Caki2 (cell line): ENCODE measurements at places on chromosomes 2 and 18. TPM values are rescaled to one million over a fixed set of nuclear protein-coding genes. Genes with fewer than 3 reads are reported as not detected.

GRCh38 chr2:231364961-231365810 lies 30.3 kb upstream of the B3GNT7 start:
- peak; percentile 78 for DNase-seq

DNA sequence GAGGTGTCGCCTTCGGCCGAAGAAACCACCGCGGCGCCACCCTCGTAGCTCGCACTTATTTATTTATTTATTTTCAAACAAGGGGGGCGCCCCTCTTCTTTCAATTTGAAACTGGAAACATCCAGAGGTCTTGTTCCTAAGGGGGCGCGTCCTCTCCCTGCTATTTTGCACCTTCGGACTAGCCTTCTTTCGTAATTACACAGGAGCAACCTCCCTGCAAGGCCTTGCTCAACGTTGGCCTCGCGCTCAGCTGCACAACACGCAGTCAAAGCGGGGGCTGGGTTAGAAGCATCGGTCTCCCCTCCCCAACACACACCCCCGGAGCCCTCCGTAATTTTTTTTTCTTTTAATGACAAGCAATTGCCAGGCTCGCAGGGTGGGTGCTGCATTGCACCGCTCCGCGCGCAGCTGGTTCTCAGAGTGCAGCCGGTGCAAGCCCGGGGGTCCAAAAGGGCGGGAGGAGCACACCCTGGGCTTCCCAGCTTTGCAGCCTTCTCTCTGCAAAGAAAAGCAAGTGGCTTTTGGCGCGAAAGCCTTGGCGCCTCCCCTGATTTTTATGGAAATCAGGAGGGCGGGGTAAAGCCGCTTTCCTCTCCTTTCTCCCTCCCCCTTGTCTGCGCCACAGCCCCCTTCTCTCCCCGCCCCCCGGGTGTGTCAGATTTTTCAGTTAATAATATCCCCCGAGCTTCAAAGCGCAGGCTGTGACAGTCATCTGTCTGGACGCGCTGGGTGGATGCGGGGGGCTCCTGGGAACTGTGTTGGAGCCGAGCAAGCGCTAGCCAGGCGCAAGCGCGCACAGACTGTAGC lies at the start of gene MYCN:
Gene MYCN, plus strand, starts transcription at position 697 of the 807 bp plus-strand sequence. CDS start 1,515 bp downstream, outside the sequence.
- peak; percentile 84 for DNase-seq

- no peak for DNase-seq
Measured at GRCh38 chr2:180829261-180829660, 151.1 kb upstream of the UBE2E3 start.

DNA sequence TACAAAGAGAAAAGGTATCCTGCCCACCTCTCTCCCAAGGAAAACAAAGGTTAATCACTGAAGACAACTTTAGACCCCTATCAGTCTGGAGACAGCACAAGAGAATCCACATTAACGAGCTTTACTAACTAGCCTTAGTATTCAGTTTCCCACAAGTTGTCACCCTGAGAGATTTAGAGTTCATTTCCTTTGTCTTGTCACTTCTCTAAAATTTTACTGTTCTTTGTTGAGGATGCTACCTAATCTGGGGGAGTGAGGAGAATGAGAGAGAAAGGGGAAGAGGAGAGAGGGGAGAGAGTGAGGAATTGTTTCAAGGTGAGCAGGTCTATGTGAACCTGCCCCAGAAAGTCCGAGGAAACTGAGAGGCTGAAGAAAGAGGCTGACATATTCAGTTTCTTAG lies 28.4 kb downstream of the C2orf76 start:
- DNase-seq, result no peak

- no peak for DNase-seq
Measured at GRCh38 chr18:7596147-7596546, 29.0 kb downstream of the PTPRM start.

WDR43 gene
- 53.8 and 69.9 TPM in 2 replicates for total RNA-seq
